Neural crest cell (in vitro differentiated cells): ENCODE measurements at places on chromosomes 16 and 17.

- peak; percentile 98 for DNase-seq
Measured at GRCh38 chr16:3123986-3124886, 10.6 kb upstream of the ZNF213 start.

DNA sequence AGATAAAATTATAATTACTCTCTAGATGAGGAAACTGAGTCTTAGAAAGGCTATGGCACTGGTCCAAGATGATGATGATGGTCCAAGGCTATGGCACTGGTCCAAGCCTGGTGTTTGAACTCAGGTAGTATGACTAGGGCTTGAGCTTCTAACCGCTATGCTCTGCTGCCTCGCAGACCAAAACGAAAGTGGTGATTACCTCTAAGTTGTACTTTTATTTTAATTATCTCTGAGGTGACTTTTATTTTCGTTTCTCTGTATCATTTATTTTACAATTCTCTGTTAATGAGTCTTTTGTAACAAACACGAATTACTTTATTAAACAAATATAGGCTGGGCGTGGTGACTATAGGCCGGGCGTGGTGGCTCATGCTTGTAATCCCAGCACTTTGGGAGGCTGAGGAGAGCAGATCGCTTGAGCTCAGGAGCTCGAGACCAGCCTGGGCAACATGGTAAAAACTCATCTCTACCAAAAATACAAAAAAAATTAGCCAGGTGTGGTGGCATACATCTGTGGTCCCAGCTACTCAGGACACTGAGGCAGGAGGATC lies 5.6 kb downstream of the REXO5 start:
- no peak for DNase-seq

GRCh38 chr16:68386628-68387027 lies 61.7 kb downstream of the SMPD3 start:
- no peak for DNase-seq

DNA sequence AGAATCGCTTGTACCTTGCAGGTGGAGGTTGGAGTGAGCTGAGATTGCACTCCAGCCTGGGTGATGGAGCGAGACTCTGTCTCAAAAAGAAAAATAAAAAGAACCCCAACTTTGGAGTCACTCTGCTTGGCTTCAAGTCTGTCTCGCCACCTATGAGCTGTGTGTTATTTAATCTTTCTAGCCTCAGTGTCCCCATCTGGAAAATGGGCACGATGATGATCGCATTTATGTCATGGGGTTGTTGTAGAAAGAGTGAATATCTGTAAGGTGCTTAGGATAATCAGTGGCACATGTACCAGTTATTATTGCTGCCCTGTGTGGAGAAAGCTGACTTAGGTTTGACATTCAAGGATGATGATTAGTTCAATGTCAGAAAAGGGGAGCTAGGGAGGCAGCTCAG lies 319.4 kb downstream of the XYLT1 start:
- no peak for DNase-seq

DNA sequence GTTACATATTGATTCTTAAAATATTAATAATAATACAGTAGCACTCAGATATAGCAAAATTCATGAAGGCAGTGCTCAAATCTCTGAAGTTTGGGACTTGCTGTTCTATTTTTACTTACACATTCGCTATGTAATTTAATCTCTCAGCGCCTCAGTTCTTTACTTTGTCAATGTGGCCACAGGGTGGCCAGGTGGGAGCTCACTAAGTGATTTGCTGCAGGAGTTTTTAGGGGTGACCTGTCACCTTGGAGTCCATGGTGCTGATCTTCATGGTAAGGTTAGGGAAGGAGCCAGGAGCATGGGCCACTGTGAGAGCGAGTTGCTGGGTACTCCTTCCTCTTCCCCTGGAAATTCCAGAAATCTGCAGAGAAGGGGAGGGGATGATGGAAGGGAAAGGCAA lies 28.1 kb downstream of the VWA3A start:
- DNase-seq: no peak

GRCh38 chr17:76585649-76586593 lies at the start of gene ST6GALNAC2:
TSS of gene ST6GALNAC2 (minus strand) at chr17:76585860. CDS start at chr17:76585808, 52 bp downstream.
- peak; percentile 35 for DNase-seq

GRCh38 chr17:36485805-36486203 lies 677 bp upstream of the ZNHIT3 start:
- DNase-seq: no peak

- no peak for DNase-seq
Measured at GRCh38 chr16:67555795-67556212, 6.5 kb upstream of the CTCF start.

- no peak for DNase-seq
Measured at GRCh38 chr17:61458421-61459141, 6.4 kb downstream of the TBX4 start.

DNA sequence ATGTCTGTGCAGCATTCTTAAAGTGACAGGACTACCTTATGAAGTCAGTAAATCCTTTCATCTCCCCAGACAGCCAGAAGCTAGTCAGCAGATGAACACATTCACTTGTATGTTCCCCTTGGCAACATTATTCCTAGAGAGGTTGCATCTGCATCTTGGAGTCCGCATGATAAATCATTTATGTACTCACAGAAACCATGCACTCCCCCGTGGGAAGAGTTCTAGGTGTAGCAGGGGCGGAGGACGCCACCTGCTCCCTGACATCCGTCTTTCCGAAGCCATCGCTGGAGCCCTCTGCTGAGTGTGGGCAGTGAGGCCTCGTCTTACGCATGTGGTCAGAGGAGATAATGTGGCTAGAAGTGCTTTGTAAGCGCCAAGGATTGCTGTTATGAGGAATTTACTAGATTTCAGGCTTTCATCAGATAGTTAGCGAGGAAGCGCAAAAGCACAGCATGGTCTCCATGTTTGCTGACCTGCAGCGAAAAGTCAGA lies 144.5 kb downstream of the RPTOR start:
- DNase-seq: no peak

DNA sequence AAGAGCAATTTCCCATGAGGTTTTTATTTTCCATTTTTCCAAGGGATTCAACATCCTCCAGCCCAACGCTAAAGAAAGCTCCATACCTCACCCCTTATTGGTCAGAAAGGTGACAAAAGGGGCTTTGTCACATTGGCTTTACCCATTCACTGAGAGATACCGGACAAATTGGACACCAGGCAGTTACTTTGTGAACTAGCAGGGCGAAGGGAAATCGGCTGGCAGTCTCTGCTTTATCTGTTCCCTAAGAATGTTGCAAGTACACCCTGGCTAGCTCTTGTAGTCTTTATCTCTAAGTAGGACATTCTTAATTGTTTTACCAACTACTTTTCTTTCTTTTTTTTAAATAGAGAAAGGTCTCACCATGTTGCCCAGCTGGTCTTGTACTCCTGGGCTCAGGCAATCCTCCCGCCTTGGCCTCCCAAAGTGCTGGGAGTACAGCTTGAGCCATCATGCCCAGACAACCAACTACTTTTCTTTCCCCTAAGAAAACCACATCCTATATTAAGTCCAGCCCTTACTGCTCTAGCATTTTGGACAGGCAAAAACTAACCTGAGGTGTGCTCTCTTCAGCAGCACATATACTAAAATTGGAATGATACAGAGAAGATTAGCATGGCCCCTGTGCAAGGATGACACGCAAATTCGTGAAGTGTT lies 16.8 kb downstream of the PRPSAP1 start:
- no peak for DNase-seq

GRCh38 chr16:24309258-24310142 lies 53.4 kb downstream of the CACNG3 start:
- no peak for DNase-seq

GRCh38 chr17:68710035-68710780 lies 109.0 kb upstream of the FAM20A start:
- no peak for DNase-seq

GRCh38 chr17:57038486-57038885 lies 46.6 kb upstream of the AKAP1 start:
- DNase-seq: no peak

DNA sequence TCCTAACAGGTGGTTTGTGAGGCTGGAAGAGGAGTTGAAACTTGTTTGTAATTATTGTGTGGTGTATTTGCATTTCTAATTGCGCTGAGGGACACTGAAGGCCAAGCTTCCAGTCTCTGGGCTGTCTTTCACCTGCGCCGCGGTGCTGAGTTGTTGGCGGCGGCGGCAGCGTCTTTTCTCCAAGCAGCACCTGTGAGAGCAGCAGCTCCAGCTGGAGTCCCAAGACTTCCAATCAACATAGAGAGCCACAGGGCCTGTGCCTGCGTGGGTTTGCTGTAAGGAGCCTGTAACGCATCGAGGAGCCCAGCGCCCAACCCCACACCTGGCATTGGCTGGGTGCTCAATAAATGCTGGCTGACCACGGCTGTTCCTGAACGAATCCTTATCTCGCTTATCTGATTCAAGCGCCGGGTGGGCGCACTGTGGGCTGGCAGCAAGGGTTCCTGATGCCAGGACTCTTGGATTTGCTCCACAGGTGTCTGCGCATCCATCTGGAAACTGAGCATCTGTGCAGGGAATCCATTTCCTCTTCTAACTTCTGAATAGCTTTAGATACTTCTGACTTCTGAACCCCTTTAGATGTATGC lies 138.1 kb downstream of the ASIC2 start:
- no peak for DNase-seq

- no peak for DNase-seq
Measured at GRCh38 chr17:50544516-50544915, 2.5 kb upstream of the SPATA20 start.

- peak; percentile 88 for DNase-seq
Measured at GRCh38 chr17:2828397-2829038, 32.3 kb downstream of the RAP1GAP2 start.

DNA sequence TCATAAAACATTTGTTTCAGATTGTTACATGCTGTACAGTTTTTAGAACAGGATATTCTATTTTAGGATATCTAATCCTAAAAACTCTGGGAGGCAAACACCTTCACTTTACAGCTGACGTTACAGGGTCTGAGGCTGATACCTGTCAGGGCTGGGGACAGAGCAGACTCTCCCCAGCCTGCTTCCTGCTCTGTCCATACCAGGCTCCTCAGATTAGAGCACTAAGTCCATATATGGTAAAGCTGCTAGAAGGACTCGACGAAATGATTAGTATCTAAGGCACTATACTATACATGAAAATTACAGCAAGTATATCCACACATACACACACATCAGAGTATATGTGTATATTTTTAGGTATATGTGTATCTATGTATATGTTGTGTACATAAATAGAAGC lies 125.2 kb downstream of the ZFHX3 start:
- no peak for DNase-seq

DNA sequence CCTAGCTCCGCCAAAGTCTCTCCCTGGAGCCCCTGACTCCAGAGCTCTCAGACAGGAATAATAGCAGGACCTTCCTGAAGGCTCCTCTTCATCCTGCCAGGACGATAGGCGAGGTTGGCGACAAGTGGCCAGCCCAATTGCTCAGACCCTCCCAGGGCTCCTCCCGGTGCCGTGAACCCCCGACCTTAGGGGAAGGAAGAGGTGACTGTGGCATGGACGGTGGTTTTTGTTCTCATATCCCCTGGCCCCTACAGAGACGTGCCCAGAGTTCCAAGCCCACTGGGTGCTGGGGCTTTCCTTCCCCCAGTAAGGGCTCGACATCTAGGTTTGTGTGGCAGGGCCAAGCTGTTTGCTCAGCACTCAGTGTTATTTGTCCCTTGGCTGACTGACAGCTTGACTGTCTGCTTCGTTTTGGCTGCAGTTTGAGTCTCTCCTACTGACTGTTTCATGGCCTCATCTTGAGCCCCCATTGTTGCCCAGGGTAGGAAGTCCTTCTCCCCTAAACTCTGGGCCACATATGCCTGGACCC lies 4.6 kb upstream of the ADCY7 start:
- no peak for DNase-seq

DNA sequence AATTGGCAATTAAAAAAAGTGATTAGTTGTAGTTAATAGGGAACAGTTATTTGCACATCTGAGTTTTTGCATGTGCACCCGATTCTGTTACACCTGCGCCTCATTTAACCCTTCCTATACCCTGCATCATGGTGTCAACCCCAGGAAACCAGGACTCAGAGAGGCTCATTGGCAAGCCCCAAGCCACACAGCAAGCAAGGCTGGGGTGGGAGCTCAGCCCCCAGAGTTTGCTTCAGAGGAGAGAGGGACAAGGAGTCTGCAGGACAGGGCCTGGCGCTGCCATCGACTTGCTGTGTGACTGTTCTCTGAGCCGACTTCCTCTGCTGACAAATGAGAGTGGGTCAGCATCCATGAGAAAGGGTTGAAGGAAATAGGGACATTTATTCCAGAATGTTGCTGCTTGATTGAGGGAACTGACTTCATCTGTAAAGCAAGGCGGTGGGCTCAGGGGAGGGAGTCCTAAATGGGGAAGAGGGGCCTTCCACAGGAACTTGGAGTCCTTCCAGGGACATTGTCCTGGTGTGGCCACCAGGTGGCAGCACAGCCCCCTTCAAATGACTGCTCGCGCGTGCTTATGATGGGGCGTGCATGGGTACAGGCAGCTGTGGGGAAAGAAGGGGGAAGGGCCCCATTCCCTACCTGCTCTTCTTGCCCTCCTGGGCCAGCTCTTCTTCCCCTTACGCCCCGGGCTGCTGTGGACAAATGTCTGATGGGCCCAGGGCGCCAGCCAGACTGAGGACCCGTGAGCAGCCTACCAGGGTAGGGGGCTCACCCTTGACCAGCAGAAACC lies 51.6 kb downstream of the NT5M start:
- DNase-seq: peak; percentile 80

DNA sequence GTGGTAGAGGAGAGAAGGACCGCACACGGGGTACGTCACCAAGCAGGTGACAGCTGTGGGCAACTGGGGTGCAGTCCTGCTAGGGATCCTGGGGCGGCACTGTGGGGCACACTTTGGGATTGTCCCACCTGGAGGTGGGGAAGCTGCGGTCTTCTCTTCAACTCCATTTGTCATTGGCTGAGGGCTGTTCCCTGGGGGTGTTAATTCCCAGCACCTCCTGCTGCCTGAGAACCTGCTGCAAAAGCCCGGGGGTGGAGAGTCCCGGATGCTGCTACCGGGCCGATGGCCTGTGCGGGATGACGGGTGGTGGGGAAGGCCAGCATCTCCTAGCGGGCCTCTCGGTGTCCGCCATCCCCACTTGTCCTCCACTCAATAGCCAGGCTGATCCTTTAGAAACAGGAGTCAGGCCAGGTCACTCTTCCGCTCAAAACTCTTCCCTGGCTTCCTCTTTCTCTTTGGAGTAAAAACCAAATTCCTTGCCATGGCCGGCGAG lies 100.2 kb downstream of the CYLD start:
- DNase-seq: no peak

DNA sequence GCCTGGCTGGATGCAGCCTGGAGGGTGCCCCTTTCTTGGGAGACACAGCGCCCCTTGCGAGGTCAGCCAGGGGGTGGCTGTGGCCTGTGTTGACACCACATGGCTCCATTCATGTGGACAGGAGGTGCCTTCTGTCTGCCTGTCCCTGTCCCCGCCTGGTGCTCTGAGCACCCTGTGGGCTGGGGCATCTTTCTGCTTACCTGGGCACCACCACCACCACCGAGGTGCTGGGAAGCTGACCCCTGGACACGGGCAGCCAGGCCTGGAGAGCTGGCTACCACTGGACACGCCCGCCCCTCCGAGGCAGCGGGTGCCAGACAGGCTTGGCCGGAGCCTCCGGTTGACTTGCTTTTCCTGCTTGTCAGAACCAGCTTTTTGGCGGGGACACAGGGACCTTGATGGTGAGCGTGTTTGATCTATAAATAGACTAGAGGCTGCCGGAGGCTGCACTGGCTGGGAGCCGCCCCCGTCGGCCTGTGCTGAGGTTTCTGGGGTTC lies 121.3 kb upstream of the GSE1 start:
- DNase-seq: no peak

- no peak for DNase-seq
Measured at GRCh38 chr16:85543536-85543935, 69.6 kb upstream of the GSE1 start.

- peak; percentile 35 for DNase-seq
Measured at GRCh38 chr16:68644715-68645493, at the start of gene CDH3. TSS of gene CDH3 (plus strand) at chr16:68645310. CDS start at chr16:68645380, 70 bp downstream.
